ENCODE measurements at places on chromosomes 1 and 21. TPM values are rescaled to one million over a fixed set of nuclear protein-coding genes. Genes with fewer than 3 reads are reported as not detected.

The IL22RA1 gene
- total RNA-seq, result 0.31 TPM

- no peak for DNase-seq
Measured at GRCh38 chr1:40404670-40405462, 31.3 kb downstream of the SMAP2 start.

DNA sequence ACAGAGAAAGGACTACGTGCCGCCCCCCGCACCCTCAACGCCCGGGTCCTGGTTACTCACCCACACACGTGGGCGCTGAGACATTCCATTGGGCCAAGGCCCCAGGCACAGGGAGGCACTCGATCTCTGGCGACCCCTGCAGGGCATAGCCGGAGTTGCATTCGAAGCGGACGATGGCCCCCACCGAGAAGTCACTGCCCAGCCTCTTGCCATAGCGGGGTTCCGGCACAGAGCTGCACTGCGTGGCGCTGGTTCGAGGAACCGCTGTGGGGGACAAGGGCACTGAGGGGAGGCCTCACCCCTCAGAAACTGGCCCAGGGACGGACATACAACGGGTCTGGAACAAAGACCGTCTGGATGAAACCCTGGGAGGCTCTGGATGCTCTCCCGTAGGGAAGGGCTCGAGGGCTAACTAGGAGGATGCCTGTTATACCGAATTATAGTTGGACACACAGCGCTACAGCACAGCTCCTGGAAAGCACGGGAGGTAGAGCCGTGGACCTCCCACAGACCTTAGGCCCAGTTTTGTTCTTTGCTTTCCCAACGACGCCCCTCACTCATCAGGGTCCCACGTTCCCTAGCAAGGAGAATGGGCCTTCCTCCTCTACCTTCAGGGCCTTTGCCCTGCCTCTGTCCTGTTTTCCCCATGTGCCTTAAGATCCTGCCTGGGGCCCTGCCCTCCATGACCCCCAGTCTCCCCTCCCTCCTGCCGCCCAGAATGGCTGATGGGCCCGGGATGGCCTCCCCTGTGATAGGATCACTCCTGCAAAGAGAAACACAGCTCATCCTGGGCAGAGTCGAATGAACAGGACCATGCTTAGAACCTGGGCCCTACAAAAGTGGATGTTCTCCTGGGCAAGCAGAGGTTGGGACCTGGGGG lies 152.8 kb downstream of the ZSCAN20 start:
- peak; percentile 61 for DNase-seq

DNA sequence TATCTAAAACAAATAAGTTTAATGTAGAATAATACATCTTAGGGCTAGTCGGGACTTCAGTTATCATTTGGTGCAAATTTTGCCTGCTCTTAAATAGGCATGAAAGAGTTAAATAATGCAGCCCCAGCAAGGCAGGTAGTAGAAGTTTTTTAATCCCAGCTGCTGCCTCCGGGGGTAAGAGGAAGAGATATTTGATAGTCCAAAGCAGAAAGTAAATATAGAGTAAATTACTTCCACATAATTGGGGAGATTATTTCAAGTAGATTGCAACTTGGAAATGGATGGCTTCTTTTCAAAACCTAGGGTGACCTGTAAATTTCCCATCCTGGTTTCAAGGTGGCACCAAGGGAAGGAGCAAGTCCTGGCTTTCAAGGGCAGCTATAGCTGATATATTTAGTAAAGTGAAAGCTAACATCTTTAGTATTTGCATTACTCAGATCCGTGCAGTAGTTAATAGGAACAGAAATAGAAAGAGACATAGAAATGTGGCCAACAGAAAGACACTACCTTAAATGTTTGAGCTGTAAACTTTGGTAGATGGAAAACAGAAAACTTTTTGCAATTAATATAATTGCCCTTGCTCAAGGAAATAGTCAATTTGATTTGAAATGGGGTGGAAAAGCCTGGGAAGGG lies 109.1 kb downstream of the LMO4 start:
- DNase-seq, result no peak
